ENCODE measurements at places on chromosomes 7 and 10.
A peak's percentile ranks its signal among the peaks of the same experiment; 100 is the strongest.

DNA sequence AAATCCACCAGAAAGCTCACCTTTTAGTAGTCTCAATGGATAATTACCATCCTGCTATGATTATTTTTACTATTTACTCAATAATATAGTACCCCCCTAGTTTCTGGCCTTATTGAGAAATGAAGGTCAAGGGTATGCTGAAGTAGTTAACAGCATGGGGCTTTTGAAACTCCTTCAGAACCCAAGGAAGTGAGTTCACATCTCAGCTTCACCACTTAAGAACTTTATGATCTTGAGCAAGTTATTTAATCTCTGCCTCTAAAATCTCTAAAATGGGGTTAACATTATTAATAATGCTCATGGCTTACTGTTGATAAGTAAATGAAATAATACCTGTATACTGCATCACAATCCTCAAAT lies 5.8 kb downstream of the MTPN start:
- DNase-seq, result no peak

DNA sequence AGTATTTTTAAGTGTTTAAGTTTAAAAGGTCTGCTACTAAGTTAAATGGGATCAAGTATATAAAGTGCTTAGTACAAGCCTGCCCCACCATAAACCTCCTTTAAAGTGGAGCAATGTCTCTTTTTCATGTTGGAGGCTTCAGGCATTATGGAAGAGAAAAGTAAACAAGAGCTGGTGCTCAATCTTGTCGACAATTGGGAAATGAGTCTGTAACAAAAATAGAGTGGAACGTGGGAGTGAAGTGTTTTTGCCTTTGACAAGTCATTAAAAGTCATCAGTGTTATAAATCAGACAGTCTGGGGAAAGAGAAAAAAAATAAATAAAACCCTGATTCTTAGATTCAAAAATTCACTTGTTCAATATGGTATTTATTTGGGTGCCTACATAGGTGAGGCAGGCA lies 44.7 kb downstream of the DNAJC12 start:
- no peak for DNase-seq

- no peak for DNase-seq
Measured at GRCh38 chr7:74612015-74612829, 45.3 kb upstream of the GTF2I start.

DNA sequence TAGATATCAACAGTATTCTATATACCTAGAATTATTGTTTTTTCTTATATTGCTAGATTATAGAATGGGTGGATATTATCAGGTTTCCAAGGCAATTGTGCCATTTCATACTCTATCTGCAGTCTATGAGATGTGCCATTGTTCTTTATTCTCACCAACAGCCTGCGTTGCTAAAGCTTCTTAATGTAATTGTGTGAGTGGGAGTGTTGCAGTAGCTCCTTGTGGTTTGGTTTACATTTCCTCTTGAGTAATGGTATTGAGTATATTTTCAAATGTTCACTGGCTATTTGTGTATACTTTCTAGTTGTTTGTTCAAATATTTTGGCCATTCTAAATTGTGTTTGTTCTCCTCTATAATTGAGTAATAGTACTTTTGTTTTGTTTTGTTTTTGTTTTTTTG lies 199.2 kb downstream of the TFEC start:
- no peak for DNase-seq

GRCh38 chr10:75201793-75202307 lies 8.7 kb upstream of the VDAC2 start:
- DNase-seq, result no peak

DNA sequence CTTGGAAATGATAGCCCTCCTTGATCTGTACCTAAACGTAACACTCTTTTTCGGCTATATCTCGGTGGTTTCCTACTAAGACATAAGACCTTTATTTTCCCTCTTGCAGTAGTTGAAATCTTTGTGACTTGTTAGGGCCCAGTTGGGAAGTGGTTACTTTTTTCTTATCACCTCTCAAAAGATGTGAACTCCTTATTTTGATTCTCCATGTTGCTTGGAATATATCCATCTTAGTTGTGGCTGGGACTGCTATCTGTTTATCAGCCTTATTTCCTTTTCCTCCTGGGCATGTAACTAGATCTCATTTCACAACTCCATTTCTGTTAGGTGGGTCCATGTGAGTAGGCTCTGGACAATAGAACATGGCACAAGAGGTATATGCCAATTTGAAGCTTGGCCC lies 4.1 kb upstream of the CPED1 start:
- DNase-seq, result no peak

DNA sequence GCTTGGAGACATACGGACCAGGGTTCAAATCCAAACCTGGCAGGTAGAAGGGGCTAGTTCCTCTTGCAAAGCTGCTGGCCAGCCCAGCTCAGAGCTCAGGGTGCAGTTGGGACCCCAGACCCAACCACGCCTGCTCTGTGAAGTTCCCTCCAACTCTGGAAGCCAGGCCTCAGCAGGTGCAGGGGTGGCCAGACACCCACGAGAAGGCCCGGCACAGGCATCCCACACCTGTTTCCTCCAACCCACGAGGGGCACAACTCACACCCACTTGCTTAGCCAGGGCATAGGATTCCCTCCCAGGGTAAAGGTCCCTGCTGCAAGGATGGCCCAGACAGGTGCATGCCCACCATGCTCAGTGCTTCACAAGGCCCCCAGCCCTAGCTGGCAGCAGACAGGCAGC lies 262.4 kb downstream of the GRID1 start:
- no peak for DNase-seq

DNA sequence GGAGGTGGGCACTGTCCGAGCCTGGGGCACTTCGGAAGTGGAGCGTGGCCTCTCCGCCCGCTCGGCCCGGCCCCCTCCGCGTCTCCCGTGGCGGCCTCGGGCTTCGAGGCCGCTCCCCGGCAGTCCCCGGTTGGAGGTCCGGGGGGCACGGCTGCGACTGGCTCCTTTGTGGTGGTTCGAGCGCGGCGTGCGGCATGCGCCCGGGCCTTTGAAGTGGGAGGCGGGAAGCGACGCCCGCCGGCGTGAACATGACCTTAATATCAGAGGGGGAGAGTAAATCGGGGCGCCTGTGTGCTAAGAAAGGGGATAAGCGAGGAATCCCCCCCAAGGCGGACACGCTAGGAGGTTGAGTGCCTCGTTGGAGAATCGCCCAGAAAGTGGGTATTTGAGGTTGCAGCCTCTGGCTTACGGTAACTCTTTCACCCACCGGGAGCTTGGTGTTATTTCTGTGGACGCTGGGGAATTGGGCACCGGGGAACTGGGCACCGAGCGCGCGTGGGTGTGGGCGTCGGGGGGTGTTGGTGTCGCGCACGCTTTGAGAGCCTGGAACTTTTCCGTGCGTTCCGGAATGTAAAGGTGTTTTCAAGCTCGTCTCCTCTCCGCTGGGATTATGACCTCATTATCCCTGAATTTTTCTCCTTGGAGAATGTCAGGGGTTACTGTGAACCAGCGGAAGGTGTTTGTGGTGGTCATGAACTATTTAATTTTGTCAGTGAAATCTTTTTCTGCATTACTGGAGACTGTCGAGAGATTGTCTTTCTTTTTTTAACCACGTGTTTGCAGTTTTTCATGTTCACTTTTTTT lies 660 bp downstream of the SUV39H2 start:
- DNase-seq, result peak; percentile 28

GRCh38 chr7:35253710-35254495 lies at the start of gene TBX20:
Gene TBX20 (minus strand): TSS chr7:35254100. CDS start chr7:35253620, 480 bp downstream.
- DNase-seq, result peak; percentile 23

DNA sequence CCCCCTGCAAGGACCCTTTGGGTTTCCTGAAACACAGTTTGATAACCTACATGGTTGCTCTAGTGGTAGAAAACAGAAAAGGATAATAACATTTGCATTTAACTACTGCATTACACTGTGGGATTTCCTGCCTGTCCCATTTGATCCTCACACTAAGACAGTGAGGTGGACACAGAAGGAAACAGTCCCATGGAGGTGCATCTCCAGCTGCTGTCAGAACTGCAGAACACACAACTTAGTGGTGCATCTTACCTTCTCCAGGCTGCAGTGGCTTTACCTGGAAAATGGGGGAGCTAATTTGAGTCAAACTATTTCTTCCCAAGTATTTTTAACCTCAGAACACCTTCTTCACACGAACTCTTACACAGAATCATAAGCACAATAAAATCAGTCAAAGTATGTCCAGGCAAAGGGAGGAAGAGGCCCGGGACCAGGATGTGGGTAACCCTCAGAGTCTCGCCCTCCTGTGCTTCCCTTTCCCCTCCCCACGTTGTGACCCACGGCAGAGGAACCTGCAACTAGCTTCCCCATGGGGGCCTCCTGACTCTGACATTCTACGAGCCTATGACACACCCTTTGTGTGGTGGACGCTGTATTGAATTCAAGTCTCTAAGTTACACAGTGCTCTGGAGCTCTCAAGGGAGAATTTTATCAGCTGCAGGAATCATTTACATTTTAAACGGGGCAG lies 33.7 kb downstream of the SCRN1 start:
- DNase-seq, result no peak

GRCh38 chr10:79026806-79027146 lies 42.0 kb upstream of the ZMIZ1 start:
- no peak for DNase-seq

- DNase-seq, result no peak
Measured at GRCh38 chr10:88092973-88093372, 229.5 kb downstream of the PTEN start.

DNA sequence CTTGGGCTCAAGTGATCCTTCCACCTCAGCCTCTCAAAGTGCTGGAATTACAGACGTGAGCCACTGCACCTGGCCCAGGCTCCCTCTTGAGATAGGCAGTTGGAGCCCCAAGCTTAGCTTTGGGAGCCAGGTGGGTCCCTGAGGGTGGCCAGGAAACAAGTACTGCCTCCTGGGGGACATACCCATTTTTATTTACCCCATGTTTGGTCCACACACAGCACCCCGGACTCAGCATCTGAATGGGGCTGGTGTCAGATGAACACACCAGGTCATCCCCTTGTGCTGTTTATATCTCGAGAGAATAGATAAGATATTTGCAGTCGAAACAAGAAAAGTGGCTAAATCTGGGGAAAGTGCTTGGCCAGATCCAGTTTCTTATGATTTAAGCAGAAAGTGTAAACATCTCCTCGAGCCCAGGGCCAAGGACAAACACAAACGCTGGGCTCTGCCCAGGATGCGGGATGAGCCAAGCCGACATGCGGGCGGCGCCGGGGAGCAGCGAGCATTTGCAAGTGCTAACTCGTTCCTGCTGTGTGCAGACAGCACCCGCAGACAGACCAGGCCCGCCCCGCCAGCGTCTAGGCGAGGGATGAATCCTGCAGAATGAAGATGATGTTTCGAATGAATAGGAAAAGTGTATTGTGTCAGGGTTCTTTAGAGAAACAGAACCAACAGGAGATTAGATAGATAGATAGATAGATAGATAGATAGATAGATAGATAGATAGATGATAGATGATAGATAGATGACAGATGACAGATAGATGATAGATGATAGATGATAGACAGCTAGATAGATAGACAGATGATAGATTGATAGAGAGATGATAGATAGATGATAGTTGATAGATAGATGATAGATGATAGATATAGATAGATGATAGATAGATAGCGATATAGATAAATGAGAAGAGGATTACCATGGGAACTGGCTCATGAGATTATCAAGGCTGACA lies 44.4 kb upstream of the OCM2 start:
- no peak for DNase-seq

GRCh38 chr10:35824704-35825103 lies 182.6 kb upstream of the FZD8 start:
- DNase-seq, result no peak

DNA sequence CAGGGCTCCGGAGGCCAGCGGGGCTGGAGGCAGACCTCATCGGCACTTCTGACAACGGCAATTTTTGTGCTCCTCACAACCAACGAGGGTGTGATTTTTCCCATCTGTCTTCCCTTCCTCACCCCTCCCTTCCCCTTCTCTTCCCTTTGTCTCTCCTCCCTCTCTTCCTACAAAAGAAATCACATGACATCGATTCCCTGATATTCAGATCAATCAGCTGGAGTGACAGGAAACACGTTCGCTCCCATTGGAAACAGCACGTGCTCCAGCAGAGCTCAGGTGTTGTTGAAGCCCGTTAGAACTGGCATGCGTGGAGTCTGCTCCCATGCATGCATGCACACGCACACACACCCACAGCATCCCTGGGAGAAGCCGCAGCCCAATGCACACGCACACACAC lies 222.4 kb downstream of the PTPRN2 start:
- DNase-seq, result no peak

DNA sequence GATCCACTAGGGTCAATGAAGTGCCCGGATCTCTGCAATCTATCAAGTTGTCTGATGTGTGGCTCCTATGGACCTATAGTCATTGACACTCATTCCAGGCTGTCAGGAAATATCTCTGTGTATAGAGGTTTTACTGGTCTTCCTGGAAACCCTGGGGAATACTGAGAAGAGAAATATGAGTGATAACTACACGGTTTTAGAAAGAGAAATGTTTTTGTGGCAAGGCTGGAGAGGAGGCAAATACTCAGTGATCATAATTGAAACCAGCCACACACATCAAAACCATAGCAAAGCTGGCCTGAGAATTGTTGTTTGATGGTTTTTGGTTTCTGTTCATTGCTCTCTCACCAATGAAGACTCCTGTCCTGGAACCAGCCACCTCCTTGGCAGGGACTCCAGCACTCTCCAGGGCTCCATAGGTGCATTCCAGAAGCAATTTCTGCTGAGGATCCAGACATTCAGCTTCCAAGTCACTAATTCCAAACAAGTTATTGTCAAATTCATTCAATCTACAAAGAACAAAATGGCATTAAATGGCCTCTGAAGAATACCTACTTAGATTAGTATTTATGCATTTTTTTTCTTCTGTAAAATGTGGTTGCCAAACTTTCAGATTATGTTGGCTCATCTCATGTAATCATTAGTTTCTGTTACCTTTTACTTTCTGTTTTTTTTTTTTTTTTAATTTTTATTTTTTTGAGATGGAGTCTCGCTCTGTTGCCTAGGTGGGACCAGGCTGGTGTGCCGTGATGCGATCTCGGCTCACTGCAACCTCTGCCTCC lies 108.6 kb upstream of the ABI1 start:
- DNase-seq, result no peak

DNA sequence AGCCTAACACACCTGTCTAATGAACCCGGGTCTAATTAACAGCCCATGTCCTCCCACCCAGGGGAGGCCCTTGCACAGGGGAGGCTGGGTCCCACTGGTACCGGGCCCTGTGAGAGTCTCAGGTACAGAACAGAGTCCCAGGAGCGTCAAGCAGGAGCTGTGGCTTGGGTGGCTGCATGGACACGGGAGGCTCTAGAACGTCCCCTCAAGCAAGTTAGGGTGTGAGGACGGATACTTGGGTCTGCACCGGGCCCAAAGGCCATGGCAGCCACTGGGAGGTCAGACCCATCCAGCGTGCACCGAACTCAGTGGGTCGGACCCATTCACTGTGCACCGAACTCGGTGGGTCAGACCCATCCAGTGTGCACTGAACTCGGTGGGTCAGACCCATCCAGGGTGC lies 309.7 kb downstream of the DNAJB6 start:
- no peak for DNase-seq

- DNase-seq, result no peak
Measured at GRCh38 chr10:89119651-89120050, 87.5 kb downstream of the CH25H start.

GRCh38 chr10:101189461-101190401 lies 39.5 kb downstream of the LBX1 start:
- DNase-seq, result no peak

GRCh38 chr10:23914641-23915040 lies 294.3 kb upstream of the KIAA1217 start:
- no peak for DNase-seq

GRCh38 chr10:119602241-119603095 lies 5.7 kb upstream of the TIAL1 start:
- DNase-seq, result no peak

GRCh38 chr10:17213646-17214349 lies 12.3 kb upstream of the TRDMT1 start:
- no peak for DNase-seq

Measured in stimulated activated CD8-positive, alpha-beta memory T cell treated with anti-CD3 and anti-CD28 coated beads, Interleukin-2, amount 100 ng/mL, for 48 hours (primary cell).